ENCODE measurements at places on chromosomes 4 and X. TPM values are rescaled to one million over a fixed set of nuclear protein-coding genes. Genes with fewer than 3 reads are reported as not detected.

GRCh38 chr4:31016322-31017061 lies 296.3 kb downstream of the PCDH7 start:
- no peak for DNase-seq

DNA sequence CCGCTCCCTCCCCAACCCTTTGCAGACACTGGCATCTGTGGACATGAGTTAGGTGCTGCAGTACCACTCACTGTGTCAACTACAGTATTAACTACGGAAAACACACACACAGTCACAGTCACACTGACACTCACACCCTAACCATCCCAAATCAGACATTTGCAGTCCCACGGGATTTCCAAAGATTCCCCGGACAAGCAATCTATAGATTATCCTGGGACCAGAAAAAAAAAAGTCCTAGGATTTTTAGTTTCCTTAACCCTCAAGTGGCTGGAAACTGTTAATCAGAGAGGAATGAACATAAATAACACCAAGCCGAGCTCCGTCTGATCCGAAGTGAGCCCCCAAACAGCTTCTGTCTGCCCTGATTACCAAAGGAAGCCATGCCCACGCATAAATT lies 81.9 kb upstream of the DHRSX start:
- DNase-seq = no peak

GRCh38 chrX:132188175-132188574 lies 31.1 kb downstream of the RAP2C start:
- DNase-seq = no peak

- no peak for DNase-seq
These were observed 167.8 kb downstream of the AFAP1 start for GRCh38 chr4:7771541-7772507.

DNA sequence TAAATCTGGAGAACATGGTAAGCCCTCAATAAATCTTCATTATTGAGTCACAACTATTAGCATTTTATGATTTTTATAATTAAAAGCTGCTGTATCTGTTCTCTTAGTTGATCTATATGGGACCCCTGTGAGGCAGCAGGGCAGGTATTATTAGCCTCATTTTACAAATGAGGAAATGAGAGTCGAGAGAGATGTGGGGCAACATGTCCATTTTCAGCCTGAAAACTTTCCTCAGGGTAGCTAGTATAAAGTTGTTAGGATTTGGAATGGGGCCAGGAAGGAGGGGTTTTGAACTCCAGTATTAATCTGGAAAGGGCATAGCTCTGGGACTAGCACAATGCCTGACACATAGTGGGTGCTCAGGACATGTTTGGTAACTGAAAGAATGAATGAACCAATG lies 191.7 kb upstream of the GPC4 start:
- DNase-seq = no peak

The WFS1 gene
- total RNA-seq = 23.3 TPM

The MMRN1 gene
- total RNA-seq = not detected

The BMX gene
- not detected for total RNA-seq

The WAS gene
- not detected for total RNA-seq

The ETNPPL gene
- total RNA-seq = not detected

The TCEAL3 gene
- total RNA-seq = 39.7 TPM

The PDGFC gene
- 107 TPM for total RNA-seq

The NPY2R gene
- not detected for total RNA-seq
